CD4-positive, alpha-beta T cell treated with Interleukin-17A for 4 hours (primary cell): ENCODE measurements at places on chromosomes 1 and 21.

- DNase-seq: no peak
Measured at GRCh38 chr1:27755286-27755685, 17.7 kb upstream of the STX12 start.

- DNase-seq: no peak
Measured at GRCh38 chr1:214364386-214364785, 83.4 kb downstream of the SMYD2 start.

DNA sequence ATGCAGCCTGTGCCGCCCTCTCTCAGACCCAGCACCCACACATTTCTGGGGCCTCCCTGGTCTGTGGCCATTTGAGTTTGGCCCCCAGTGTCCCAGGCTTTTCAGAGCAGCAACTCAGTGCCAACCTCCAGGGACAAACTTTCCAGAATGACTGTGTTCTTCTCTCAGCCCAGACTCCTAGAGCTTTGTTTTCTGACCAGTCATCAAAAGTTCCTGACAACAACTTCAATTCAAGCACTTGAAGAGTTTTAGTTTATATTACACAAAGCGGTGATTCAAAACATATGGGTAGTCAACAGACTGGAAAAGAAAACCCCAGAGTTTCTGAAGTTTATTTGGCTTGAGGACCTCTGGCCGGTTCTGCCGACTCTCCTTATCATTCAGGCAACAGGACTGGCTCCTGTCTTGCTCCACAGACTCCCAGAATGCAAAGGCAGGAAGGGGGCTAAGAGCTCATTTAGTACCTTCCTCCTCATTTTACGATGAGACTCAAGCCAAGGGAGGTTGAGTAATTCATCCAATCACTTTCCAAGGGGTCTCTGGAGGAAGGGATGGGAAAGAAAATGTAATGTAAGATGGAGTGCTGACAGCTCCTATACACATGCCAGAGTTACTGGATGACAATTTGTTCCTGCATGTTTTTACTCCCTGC is 27.0 kb upstream of the TIAM1 start:
- DNase-seq: no peak

DNA sequence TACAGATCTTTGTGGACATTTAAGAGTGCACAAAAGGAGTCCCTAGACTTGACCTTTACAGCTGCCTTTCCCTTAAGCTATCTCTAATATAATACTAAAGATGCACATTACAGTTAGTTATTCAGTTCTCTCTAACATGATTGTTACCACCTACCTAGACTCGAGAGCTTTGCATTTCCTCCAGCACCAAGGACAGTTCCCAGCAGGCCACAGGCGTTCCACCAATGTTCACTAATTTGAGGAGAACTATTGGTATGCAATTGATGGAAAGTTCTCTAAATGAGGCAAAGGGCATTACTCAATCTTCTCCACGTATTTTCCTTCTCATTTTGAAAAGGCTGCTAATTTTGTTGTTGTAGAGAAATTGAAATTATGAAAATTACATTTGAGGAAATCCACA is 5.4 kb upstream of the NTNG1 start:
- DNase-seq: peak; percentile 5

GRCh38 chr21:34582506-34583150 is 32.3 kb downstream of the RCAN1 start:
- no peak for DNase-seq

DNA sequence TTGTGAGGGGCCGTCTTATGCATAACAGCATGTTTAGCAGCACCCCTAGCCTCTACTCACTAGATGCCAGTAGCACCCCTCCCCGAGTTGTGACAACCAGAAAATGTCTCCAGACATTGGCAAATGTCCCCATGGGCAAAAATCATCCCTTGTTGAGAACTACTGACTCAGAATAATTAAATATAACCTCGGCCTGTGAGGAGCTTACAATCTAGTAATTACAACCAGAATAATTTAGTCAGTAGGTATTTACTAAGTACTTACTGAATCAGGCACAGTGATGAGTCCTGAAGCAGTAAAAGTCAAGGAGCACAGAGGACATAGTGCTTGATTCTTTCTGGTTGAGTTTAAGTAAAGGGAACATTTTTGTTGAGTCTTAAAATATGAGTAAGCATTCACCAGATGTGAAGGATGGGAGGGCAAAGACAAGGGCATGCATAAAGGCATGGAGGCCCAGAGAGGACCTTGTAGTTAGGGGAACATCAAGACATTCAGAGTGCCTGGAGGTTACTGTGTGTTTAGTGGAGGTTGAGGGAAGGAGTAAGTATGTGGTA is 44.1 kb upstream of the KCNQ4 start:
- no peak for DNase-seq

- no peak for DNase-seq
Measured at GRCh38 chr1:2215909-2216766, 12.0 kb upstream of the SKI start.

GRCh38 chr1:21321963-21322680 is 31.9 kb upstream of the ECE1 start:
- DNase-seq: no peak

DNA sequence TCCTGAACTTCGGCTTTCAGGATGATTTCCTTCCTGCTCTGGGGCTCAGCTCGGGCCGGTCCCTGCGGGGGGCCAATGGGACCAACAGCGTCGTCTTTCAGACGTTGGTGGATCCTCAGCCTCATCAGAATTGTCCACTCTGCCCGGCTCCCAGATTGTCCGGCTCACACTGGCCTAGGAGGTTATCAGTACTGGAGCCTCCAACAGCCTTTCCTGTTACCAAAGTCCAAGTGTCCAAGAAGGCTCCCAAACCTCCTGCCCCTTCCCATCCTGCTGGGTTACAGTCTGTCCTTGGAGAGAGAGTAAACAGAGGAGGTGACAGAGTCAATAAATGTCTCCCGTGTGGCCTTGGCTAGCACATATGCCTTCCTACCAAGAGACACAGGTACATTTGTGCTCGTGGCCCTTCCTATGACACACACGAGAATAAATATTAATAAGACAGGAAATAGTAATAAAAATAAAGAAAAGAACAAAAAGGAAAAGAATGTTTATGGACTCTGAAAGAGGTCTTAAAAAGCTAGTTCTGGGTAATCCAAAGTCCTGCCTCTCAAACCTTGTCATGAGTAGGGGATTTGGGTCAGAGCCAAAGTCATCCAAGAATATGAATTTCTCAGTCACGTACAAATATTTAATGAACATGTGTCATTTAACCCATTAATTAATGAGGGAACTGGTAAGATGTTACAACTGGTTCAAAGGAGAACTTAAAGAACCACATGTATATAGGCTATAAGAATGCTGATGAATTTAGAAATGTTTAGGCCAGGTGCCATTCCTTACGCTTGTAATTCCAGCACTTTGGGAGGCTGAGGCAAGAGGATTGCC is 80.8 kb upstream of the SLC2A1 start:
- no peak for DNase-seq

- DNase-seq: peak; percentile 36
Measured at GRCh38 chr1:3614755-3615742, 3.7 kb upstream of the MEGF6 start.

DNA sequence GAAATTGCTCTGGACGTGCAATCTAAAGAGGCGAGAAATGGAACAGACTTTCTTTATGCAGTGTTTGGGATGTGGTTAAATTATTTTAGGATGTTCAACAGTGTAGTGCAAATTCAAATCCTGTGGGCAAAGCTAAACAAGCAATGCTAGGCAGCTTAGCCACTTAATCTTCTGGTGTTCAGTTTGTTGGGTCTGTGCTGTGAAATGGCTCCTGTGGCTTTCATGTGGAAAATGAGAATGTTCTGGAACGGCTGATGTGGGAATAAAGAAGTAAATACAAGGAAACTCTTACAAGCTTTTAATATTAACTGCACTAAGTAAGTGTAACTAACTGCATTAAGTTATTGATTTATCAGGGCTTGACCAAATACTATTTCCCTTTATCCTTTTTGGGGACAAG is 766.6 kb downstream of the ADGRL2 start:
- DNase-seq: no peak

GRCh38 chr1:58629031-58629462 is 52.0 kb upstream of the TACSTD2 start:
- no peak for DNase-seq

GRCh38 chr1:73744985-73745384 is 453.0 kb downstream of the LRRIQ3 start:
- no peak for DNase-seq

DNA sequence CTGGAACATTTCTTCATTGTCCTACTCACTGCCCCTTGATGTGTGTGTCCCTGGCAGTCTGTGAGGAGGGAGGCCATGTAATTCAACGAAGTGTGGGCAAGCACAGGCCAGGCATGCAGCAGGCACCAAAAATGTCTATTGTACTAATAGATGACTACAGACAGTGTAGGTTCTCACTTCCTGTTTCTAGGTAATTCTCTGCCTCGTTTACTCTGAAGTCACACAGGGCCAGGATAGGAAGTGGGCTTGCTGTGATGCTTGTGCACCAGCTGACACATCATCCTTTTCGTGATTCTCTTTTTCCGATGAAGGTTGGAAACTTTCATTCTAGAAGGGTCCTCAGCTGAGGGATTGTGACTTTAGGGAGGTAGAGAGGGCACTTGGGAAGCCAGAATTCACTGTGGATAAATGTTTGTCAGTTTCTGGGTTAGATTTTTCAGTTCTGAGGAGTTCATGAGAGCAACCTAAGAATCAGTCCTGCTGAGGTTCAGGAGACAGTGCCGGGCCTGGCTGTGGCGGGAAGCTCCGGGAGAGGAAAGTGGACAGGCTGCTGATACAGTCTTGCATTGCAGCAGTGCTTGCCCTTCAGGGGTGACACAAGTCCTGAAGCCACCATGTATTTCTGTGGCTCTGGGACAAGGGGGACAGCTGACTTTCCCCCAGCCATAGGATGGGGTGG is 4.3 kb upstream of the CSF1 start:
- DNase-seq: peak; percentile 67

GRCh38 chr1:201414051-201414738 is 7.3 kb downstream of the TNNI1 start:
- no peak for DNase-seq

DNA sequence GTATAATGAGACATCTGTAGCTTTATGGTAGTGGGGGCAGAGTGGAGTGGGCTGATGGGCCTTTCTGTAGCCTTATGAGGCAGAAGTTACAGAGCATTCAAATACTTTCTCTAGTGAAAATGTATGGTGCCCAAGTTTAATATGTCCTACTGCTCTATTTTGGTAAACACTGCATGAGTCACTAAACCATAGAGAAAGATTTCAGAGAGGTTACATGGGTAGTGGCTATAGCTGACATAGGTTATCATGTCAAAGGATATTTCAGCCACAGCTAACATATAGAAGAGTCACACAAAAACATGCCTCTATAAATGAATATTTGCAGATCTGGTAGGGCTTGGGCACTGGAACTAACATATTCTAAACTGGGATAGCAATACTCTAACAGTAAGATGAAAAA is 212.4 kb upstream of the USP25 start:
- DNase-seq: no peak

GRCh38 chr1:169072945-169073725 is 33.4 kb upstream of the ATP1B1 start:
- no peak for DNase-seq

DNA sequence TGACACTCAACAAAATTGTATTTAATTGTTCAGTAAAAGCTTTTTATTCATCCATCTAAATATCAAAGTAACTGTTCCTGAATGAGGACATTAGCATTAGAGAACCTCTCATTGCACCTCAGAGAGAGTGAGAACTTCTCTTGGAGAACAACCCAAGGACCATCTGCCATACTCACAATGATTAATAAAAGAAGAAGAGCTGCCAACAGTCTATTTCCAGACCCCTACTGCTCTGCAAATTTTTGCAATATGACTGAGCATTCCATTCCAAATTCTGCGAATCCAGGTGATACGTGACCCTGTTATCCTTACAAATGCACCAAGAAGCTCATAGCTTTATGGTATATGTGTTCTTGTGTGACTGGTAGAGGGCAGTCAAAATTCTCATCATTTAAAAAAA is 422.5 kb downstream of the NEGR1 start:
- no peak for DNase-seq

DNA sequence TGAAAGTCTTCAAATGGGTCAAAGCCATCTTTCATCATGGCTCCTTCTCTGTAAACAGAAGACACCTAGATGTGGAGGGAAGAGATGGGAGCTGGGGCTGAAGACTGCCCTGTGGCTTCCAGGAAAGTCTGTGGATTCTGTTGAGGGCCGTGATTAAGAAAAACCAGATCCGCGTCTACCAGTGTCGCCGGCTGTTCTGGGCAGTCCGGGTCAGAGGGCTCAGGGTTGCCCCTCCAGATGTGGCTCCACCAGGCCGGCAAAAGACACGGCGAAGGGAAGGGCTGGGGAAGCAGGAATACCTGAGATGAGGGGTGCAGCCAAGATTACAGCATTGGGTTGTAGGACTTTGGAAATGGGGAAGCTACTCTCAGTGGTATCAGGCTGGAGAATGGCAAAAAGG is 162.6 kb downstream of the RHOU start:
- DNase-seq: no peak

- DNase-seq: peak; percentile 76
Measured at GRCh38 chr1:203287109-203287893, 18.0 kb upstream of the BTG2 start.

DNA sequence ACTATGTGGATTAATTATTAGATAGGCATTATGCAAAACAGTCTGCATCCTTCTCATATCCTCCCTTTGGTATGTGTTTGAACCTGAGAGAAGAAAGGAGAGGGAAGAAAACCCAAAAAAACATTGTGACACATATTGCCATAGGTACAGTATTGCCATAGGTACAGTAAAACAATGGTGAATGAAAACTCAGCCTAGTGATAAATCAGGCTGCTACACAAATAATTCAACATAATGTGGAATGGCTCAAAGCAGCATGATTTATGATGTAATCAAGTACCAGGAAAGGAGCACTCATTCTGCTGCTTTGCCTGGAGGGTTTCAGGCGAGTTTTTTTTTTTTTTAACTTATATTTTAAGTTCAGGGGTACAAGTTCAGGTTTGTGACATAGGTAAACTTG is 213.9 kb upstream of the LYPLAL1 start:
- no peak for DNase-seq

DNA sequence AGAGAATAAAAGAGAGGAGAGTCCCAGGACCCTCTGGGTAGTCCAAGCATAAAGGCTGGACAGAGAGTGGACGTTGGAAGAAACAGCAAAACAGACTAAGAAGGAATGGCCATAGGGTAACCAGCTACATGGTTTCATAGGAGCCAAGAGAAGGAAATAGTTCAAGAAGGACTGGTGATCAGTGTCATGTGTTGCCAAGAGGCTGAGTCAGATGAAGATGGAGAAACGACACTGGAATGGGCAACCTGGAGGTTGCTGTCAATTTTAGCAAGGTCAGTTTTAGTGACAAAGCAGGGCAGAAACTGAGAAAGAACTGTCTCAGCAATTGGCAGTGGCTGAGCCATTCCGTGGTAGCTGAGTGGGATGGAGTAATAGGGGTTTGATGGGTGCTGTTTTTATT is 41.4 kb downstream of the HMGB4 start:
- no peak for DNase-seq
